D721Med (cell line): ENCODE measurements at places on chromosomes 3 and 15.

- no peak for DNase-seq
Observed at GRCh38 chr3:176623468-176624150, 573.7 kb downstream of the TBL1XR1 start.

DNA sequence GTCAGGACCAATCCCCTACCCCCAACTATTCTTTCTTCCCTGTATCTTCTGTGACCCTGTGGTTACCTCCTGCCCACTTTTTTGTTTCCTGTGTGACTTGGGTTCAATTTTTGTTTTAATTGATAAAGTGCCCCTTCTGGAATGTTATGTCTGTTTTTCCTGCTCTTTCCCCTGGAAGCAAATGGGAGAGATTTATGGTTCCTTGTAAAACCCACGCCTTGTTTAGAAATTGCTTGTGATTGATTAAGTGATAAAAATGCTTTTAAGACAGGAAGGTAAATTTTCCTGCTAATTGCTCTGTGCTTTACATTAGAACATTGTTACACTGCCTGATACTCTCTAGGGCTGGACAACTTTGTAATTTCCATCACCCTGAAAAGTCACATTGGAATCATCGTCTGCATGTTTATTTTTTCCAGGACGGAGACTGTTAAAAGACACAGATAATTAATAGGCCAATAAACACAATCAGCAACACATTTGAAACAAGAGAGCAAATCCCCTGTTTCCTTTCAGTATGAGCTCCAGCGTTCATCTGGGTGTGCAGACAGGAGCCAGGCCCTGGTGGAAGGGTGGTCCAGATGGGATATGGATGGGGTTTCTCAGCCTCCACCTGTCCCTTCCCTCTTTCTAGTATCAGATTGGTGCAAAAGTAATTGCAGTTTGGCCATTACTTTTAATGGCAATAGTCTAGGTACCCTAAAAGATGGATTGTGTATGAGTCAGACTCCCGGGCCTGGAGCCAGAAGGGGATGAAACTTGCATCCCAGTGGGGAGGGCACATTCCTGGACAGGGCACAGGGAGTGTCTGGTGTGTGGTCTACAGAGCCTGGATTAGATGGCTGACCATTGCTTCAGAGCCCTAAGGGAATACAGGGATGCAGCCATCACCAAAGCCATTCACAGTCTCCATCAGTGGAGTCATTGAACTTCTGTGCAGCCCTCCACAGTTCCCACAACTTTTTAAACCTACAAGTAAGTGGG, 58.1 kb upstream of the AGBL1 start:
- no peak for DNase-seq

- DNase-seq, result no peak
Observed at GRCh38 chr15:84929795-84930603, 45.5 kb downstream of the SLC28A1 start.

GRCh38 chr3:149536429-149536828, 61.9 kb downstream of the TM4SF4 start:
- DNase-seq, result no peak

DNA sequence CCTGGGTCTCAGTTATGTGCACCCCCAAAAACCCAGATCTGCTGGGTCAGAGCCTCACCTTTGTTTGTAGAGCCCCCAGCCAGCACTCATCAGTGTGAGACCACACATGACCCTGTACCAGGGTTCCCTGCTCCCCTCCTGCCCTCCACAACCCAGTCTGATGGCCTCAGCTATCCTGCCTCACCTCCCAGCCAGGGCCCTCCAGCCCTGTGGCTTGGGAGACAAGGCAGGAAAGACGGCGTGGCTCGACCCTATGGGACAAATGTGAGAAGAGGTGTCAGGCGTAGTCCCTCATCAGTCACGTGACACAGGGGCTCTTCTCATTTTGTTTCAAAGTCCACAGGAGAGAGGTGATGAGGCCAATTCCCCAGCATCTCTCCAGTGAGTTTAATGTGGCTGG, 28.3 kb upstream of the PRR23E start:
- no peak for DNase-seq

DNA sequence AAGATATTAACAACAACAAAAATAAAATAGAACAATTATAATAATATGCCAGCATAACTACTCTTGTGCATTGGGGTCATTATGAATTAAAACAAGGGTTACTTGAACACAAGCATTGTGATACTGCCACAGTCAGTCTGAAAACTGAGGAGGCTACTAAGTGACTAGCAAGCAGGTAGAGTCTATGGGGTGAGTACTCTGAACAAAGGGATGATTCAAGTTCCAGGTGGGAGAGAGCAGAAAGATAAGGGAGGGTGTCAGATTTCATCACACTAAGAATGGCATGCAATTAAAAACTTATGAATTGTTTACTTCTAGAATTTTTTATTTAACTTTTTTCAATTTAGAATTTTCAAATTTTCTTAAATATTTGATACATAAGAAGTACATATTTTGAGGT, 754.4 kb upstream of the GOLIM4 start:
- no peak for DNase-seq
